ENCODE measurements at places on chromosomes 5 and 9.

DNA sequence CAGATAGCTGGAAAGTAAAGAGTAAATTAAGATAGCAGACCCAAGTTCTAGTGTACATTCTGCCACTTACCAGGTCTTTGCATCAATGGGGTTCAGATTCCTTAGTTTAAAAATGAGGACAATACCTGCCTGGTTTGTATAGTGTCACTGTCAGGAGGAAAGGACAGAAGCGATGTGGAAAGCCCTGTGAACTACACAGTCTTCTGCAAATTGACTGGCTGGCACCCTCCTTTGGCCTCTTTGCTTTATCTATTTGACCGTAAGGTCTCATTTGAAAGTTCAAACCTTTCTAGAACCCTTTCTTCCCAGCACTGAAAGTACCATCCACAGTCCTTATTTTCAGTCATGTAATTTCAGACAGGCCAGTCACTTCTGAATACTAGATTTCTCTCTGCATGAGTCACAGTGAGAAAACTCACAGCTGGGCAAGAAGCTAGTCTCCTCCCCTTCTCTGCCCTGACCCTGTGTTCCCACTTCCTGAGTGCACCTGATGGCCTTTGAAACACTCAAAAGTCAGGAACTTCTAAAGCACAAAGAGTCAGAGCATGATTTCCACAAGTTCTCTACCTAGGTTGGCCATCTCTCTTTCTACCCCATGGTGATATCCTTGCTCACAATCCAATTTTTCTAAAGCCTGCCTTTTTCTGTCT lies 91.3 kb upstream of the RASEF start:
- peaks cover 23% of the 10 kb centered on the region for H3K27me3 ChIP-seq
- H3K36me3 ChIP-seq, result no peaks in the 10 kb centered on the region
- no peak overlapping the region for H3K27ac ChIP-seq
- no peak overlapping the region for H3K4me3 ChIP-seq
- no peaks in the 10 kb centered on the region for H3K4me1 ChIP-seq
- no peak for DNase-seq

GRCh38 chr9:129688285-129689043 lies 23.0 kb downstream of the PRRX2 start:
- no peaks in the 10 kb centered on the region for H3K36me3 ChIP-seq
- H3K4me1 ChIP-seq, result no peaks in the 10 kb centered on the region
- no peak overlapping the region for H3K4me3 ChIP-seq
- no peak overlapping the region for H3K27ac ChIP-seq

- peak overlapping the region; percentile 35 for H3K27ac ChIP-seq
- peaks cover 17% of the 10 kb centered on the region for H3K4me1 ChIP-seq
Observed at GRCh38 chr5:43485406-43485805, 1.7 kb upstream of the TMEM267 start.

DNA sequence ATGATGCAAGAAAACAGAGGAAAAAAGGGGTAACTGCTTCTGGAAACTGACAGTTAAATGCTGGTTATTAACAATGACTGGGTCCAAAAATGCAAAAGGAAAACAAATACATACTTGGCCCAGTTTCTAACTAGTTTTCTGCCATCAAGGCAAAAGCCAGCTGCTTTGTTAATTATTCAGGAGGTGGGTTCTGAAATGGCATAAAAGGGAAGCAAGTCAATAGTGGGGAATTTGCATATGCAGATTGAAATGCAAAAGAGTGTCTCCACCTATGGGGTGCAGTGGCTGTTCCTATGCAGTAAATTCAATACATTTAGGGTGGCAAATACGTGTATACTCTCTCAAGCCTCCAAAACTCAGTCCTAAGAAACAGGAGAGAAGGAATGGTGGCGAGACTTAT lies 33.4 kb downstream of the BARHL1 start:
- H3K27ac ChIP-seq, result no peak overlapping the region
- H3K4me3 ChIP-seq, result no peak overlapping the region
- H3K36me3 ChIP-seq, result peaks cover 30% of the 10 kb centered on the region

GRCh38 chr5:74954919-74955318 lies 88.7 kb upstream of the FAM169A start:
- H3K4me1 ChIP-seq, result peaks cover 39% of the 10 kb centered on the region
- H3K27me3 ChIP-seq, result no peaks in the 10 kb centered on the region

All from mesothelial cell of epicardium (in vitro differentiated cells).